Muscle of back (tissue), 13 donors: ENCODE measurements at places on chromosomes 1 and 21. TPM values are rescaled to one million over a fixed set of nuclear protein-coding genes. Genes with fewer than 3 reads are reported as not detected.

Gene FCRL6
- polyA plus RNA-seq = 0.13 TPM

Gene CYP4A11
- polyA plus RNA-seq = not detected

Gene KCNT2
- polyA plus RNA-seq = 6.9 TPM

Gene CELA2A
- not detected for polyA plus RNA-seq

Gene ASTN1
- polyA plus RNA-seq = 3.9 TPM

Gene HUNK
- 5.3 TPM for polyA plus RNA-seq

Gene OVAAL
- polyA plus RNA-seq = not detected

Gene PKN2
- 35.9 TPM for polyA plus RNA-seq

Gene FCGR3B
- polyA plus RNA-seq = 0.35 TPM

Gene FMO3
- polyA plus RNA-seq = not detected

Gene NUF2
- 12.5 TPM for polyA plus RNA-seq

Gene FAM151A
- polyA plus RNA-seq = 0.19 TPM

Gene C8A
- polyA plus RNA-seq = not detected

Gene IGSF21
- 0.30 TPM for polyA plus RNA-seq

Gene SYNC
- polyA plus RNA-seq = 22.8 TPM

Gene GRIK1
- polyA plus RNA-seq = 0.59 TPM

Gene CRP
- polyA plus RNA-seq = not detected

Gene BSND
- polyA plus RNA-seq = not detected
